Effector memory CD8-positive, alpha-beta T cell (primary cell): ENCODE measurements at places on chromosomes 13 and 19.

- no peak for DNase-seq
These were observed 1058.2 kb downstream of the PCDH9 start for GRCh38 chr13:66171920-66172319.

DNA sequence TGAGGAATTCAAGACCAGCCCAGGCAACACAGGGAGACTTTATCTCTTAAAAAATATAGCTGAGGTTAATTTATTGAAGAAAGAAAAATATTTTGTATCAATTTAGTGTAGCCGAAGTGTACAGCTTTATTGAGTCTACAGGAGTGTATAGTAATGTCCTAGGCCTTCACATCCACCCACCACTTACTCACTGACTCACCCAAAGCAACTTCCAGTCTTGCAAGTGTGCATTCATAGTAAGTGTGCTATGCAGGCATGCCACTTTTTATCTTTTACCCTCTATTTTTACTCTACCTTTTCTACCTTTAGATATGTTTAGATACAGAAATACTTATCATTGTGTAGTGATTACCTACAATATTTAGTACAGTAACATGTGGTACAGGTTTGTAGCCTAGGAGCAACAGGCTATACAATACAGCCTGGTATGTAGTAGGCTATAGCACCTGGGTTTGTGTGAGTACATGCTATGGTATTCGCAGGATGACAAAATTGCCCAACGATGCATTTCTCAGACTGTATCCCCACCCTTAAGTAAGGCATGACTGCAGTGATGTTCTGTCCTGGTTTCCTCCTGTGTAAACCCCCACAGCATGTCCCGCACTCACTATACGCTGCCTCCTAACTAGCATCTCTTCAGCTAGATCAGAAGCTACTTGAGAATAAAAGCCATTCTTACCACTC lies 15.3 kb upstream of the ATP12A start:
- no peak for DNase-seq

DNA sequence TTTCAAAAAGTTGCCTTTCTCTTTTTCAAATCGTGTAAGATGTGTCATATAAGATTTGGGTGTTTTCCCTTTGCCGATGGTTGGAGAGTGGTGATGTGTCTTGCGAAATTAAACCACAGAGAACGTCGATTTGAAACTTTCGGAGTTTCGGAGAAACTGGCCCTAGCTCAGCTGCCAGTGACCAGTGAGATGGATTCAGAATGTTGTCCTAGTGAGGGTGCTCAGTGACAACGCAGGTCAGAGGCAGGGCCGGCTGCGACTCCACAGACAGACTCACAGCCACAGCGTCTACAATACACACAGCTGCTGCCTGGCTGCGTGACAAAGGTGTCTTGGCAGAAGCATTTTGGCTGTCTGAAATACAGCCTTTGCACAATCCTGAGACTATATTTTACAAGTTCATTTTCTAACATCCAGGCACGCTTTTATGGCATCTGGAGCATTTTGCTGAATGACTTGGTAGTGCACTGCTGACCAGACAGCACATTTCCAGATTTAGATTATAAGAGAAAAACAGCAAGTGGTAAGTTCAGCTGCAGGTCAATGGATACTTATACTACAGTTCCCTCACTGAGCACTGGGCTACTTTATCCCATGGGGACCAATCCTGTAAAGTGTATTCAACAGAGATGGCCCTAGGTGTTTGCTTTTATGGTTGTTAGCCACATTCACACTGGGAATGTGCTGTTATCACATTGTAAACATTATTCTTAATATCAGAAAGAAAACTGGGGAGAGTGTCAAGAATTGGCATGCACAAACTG lies 207.5 kb downstream of the KCNRG start:
- DNase-seq: peak; percentile 20

DNA sequence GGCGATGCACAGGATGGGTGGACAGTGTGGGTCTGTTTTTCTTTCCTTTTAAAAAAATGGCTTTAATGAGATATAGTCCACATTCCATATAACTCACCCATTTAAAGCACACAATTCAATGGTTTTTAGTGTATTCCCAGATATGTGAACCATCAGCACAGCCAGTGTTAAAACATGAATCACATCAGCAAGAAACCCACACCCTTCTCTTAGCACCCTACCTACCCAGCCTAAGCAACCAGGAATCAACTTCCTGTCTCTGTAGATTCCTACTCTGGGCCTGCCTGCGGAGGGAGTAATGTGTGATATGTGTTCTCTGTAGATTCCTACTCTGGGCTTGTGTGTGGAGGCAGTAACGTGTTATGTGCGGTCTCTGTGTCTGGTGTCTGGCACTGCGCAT lies 11.9 kb downstream of the TMEM255B start:
- no peak for DNase-seq

DNA sequence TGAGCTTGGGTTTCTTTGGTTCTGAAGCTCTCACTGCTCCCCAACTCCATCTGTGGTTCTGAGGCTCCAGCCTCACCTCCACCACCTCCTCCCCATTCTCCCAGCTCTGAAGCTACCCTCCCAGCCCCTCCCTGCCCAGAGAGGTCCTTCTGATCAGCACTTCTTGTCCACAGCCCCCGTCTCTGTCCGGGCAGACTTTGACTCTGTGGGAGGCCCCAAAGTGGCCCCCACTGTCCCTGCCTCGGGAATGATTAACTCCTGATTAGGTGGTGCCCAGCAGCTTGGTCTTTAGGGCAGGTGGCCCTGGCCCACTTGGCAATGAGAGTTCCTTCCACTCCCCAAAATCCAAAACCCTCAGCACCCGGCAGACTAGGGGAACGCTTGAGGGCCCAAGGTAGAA lies 14.4 kb downstream of the EVI5L start:
- no peak for DNase-seq

DNA sequence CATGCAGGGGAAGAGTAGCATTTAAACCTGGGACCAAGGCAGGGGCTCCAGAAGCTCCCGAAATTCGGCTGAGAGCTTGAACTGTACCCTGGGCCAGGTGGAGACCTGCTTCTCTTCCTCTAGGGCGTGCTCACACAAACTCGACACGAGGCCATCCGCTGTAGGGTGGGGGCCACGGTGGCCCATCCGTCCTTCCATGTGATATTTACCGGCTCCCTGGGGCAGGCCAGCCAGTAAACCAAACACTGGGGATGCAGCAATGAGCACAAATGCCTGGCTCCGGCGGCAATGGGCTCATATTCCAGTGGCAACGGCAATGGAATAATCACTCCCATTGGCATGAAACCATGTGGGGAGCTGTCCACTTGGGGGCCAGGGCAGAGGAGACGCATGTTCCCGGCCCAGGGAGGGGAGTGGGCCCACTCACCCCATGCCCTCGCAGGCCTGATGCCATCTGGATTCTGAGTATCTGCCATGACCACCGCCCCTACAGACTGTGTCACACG lies 10.8 kb downstream of the SH3GL1 start:
- DNase-seq: no peak

DNA sequence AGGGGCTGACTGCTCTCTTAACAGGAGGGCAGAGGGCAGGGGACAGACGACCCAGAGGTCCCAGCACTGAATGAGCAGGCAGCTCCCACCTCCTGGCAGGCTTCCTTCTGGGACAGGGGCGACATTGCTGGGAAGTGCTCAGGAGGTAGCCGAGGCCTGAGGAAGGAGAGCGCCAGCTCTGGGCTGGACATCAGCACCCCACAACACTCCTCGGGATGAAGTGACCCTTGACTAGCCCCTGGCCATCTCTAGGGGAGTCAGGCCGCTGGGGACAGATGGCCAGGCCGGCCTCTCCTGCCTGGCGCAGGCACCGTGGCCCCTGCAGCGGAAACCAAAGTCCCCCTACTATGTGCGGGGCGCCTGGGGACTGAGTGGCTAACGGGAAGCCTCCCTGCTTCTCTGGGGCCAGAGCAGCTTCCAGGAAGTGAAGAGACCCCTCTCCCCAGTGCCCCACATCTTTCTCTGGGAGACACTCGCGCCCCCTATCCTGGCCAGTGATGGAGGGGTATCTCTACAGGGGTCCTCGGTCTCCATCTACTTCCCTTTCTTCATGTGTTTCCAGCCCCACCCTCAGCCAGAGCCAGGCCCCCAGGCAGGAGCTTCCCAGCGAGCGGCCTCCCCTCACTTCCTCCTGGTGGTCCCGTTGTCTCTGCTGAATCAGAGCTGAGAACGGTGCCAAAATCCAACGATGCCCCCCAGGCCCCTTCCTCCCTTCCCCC lies 10.1 kb downstream of the PRR36 start:
- DNase-seq: no peak

DNA sequence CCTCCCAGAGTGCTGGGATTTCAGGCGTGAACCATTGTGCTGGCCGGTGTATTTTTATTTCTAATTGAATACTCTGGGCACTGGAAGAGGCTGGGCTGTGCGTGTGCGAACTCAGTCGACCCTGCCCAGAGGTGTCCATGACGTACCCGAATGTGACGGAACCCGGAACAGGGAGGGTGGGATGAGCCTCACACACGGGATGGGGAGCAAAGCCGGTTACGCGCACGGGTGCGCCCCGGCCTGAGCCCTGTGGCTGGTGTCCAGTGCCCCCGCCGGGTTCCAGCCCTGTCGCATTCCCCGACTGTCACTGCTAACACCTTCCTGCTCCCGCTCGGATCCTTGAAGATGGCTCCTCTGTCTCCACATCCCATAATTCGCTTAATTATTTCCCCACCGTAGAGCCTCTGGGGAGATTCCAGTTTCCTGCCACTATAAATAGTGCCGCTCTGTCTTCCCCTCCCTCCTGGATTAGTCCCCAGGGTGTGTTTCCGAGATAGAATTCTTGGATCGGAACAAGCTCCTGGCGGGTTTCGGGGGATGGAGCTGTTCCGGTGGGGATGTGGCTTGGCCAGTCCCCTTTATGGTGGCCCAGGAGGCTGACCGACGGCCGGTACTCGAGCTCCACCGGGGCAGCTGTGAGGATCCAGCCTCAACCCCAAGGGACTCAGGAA lies 22.0 kb downstream of the SBNO2 start:
- no peak for DNase-seq

GRCh38 chr13:113491418-113491883 lies 940 bp upstream of the DCUN1D2 start:
- no peak for DNase-seq

- no peak for DNase-seq
These were observed 224.6 kb upstream of the GPC6 start for GRCh38 chr13:93001866-93002461.
